ENCODE measurements at places on chromosomes 11 and 22. TPM values are rescaled to one million over a fixed set of nuclear protein-coding genes. Genes with fewer than 3 reads are reported as not detected.

The FXYD6 gene
- total RNA-seq, result not detected

The GRIA4 gene
- not detected for total RNA-seq

The CPT1A gene
- 29.3 TPM for total RNA-seq

The CALCA gene
- total RNA-seq, result not detected

The PHETA2 gene
- total RNA-seq, result 23.9 TPM

The SCGB1A1 gene
- total RNA-seq, result not detected

The ADM2 gene
- total RNA-seq, result 9.1 TPM

The PGAP2 gene
- total RNA-seq, result 10.9 TPM

The LYVE1 gene
- total RNA-seq, result not detected

The ADAMTS8 gene
- total RNA-seq, result under 0.01 TPM

The HMOX1 gene
- total RNA-seq, result 475 TPM

The PGA3 gene
- total RNA-seq, result not detected

The YPEL1 gene
- total RNA-seq, result 2.2 TPM

The TRIM51G gene
- under 0.01 TPM for total RNA-seq

DNA sequence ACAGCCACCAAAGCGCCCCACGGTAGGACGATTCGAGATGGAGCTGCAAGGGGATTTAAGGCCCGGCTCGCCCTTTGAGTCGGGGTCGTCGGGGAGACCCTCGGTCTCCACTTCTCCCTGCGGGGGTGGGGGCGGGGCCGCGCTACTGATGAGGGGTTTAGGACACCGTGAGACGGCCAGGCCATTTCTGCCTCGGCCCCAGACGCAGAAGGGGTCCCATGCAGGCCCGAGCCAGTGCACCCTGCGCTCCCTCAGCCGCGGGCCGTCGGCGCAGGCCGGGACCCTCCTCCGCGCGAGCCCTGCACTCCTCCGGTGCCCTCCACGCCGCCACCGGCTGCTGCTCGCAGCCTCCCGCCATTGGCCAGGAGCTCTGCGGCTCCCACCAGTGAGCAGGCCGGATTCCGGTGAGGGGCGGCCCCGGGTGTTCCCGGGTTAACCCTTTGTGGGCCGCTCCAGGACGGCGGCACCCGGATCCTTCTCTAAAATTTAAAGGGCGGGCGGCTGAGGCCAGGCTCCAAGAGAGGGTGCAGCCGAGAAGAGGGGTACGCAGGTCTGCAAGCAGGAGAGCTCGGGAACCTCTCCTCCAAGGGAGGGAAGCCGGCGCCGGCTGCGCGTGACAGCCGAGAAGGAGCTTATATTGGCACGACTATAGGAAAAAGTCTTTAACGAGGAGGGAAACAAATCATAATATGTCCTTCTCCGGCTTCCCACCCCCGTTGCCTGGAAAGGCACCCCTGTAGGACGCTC is 18.0 kb downstream of the CREB3L1 start:
- H3K27me3 ChIP-seq, result no peaks in the 10 kb centered on the region
- peak overlapping the region; percentile 95 for H3K27ac ChIP-seq
- peak; percentile 98 for DNase-seq
- H3K4me3 ChIP-seq, result peak overlapping the region; percentile 69
- peaks cover 94% of the 10 kb centered on the region for H3K4me1 ChIP-seq

GRCh38 chr11:34893416-34893815 is 22.8 kb downstream of the APIP start:
- H3K4me3 ChIP-seq, result no peak overlapping the region
- H3K27me3 ChIP-seq, result no peaks in the 10 kb centered on the region
- no peak overlapping the region for H3K27ac ChIP-seq
- H3K4me1 ChIP-seq, result no peaks in the 10 kb centered on the region
- peaks cover 2% of the 10 kb centered on the region for H3K36me3 ChIP-seq

DNA sequence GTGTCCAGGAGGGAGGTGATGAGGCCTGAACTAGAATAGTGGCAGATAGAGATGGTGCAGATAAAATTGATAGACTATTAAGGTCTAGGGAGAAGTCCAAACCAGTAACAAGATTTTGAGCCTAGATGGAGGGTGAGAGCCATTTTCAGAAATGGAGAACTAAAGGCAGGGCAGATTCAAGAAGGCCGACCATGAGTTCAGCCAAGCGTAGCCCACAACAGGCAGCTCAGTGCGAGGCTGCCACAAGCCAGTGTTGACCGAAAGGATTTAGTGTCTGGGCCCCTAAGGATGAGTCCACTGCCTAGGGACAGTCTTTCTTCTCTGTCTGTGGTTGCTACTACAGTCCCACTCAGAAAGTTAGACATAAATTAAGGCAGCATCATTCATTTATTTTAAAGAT is 51.7 kb downstream of the PPP2R1B start:
- DNase-seq, result no peak
- no peak overlapping the region for H3K27ac ChIP-seq
- peaks cover 19% of the 10 kb centered on the region for H3K4me1 ChIP-seq
- no peak overlapping the region for H3K4me3 ChIP-seq
- H3K36me3 ChIP-seq, result peaks cover 23% of the 10 kb centered on the region
- H3K27me3 ChIP-seq, result no peaks in the 10 kb centered on the region

GRCh38 chr11:121839781-121840180 is 276.2 kb downstream of the BLID start:
- H3K27me3 ChIP-seq, result no peaks in the 10 kb centered on the region
- no peaks in the 10 kb centered on the region for H3K36me3 ChIP-seq
- H3K27ac ChIP-seq, result no peak overlapping the region
- H3K4me3 ChIP-seq, result no peak overlapping the region
- no peak for DNase-seq

DNA sequence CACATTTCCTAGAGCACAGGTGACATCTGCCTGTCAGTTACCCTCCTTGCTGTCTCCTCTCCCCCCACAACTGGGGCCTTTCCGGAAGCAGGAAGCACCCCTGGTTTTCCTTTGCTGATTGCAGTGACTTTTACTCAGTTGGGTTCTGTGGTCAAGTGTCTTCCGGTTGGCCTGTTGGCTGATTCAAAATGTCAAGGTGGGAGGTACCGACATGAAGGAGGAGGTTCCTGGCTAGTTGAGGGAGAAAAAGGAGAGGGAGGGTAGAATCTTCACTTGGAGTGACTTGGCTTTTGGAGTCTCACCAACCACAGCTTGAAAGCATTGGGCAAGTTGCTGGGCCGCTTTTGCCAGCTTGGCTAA is 9.3 kb upstream of the ADAMTS15 start:
- no peak overlapping the region for H3K4me3 ChIP-seq
- no peaks in the 10 kb centered on the region for H3K36me3 ChIP-seq
- peaks cover 20% of the 10 kb centered on the region for H3K4me1 ChIP-seq
- no peak overlapping the region for H3K27ac ChIP-seq

DNA sequence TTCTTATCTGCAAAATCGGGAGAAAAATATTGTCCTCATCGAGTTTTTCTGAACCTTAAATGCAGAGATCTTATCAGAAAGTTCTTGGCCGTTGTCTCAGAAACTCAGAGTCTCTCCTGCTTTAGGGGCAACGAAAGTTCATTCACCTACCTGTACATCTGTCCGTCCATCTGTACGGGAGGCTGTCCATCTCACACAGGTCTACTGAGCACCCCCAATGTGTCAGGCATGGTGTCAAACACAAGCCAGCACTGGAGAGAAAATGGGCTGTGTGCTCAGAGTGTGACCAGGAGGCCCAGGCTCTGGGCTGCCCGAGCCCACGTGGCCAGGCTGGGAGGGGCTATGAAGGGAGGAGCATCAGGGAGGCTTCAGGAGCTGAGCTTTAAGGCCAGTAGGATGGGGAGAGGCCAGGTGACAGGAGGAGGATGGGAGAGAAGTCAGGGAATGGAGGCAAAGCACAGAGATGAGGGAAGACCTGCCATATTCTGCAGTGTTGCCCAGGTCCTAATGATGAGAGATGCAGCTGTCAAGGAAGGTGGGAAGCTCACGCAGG is 62.4 kb upstream of the MYEOV start:
- H3K27ac ChIP-seq, result no peak overlapping the region
- H3K36me3 ChIP-seq, result no peaks in the 10 kb centered on the region
- no peaks in the 10 kb centered on the region for H3K4me1 ChIP-seq
- no peak for DNase-seq

DNA sequence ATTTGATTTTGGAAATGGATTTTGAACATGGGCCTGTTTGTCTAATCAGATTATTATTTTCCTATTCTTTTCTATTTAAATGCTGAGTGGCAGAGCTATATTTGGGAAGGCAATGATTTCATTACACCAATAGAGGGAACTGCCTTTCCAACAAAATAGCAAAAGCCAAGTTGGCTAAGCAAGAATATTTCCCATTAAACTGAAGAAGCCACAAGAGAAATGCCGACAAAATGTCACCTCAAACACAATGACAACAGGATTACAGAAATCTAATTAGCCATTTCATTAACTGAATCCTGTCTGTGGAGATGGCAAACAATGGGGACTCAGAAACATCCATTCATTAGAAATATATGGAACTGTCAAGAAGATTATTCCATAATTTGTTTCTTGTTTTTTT is 1593.1 kb upstream of the RAG2 start:
- H3K27ac ChIP-seq, result no peak overlapping the region
- H3K4me3 ChIP-seq, result no peak overlapping the region
- DNase-seq, result peak; percentile 51
- H3K4me1 ChIP-seq, result no peaks in the 10 kb centered on the region
- no peaks in the 10 kb centered on the region for H3K27me3 ChIP-seq

DNA sequence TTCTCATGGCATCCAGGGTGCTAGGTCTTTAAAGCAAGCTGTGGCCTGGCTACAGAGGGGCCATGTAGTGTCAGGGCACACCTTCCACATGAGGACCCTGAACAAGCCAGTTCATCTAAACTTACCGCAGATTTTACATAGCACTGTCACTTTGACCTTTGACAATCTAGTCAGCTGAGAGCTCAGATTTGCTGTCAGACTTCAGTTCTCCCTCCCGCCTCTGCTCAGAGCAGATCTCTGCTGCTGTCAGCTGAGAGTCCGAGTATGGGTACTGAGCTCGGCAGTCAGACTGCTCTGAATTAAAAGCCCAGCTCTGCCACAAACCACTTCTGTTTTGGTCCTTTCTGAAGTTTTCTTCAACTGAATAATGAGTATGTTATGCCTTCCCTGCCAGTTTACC is 507.1 kb downstream of the SOX6 start:
- peaks cover 6% of the 10 kb centered on the region for H3K27me3 ChIP-seq
- H3K4me1 ChIP-seq, result no peaks in the 10 kb centered on the region
- H3K36me3 ChIP-seq, result no peaks in the 10 kb centered on the region
- DNase-seq, result no peak

DNA sequence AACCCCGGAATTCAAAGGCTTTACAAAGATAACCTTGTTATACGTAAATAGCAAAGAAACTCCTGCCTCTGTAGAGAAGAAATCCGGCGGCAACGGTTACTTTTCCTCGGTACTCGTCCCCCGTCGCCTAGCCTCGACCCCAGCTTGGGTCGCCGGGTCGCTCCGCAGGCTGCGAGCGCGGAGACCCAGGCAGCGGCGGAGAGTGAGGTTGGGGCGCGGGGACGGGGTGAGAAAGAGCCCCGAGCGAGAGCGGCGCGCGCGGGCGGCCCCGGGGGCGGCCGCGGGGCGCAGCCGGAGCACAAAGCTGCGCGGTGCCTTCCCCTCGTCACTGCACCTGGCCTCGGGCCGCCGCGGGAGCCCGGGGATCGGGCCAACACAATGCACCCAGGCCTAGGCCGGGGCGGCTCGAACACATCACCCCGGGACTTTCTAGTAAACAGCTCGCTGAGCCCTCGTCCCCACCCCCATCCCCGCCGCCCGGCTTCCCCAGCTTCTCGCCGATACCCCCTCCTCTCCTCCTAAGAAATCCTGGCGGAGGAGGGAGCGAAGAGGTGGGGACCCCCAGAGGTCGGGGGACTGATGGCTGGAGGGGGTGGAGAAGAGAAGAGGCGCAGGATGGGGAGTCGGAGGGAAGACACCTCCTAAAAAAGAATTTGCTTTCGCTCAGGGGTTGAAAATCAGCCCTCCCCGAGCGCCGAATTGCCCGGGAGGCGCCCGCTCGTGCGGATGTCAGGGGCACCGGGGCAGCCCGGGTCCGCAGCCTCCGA is 845 bp downstream of the MPPED2 start:
- DNase-seq, result peak; percentile 77
- H3K27me3 ChIP-seq, result peaks cover 33% of the 10 kb centered on the region
- peak overlapping the region; percentile 25 for H3K4me3 ChIP-seq
- H3K36me3 ChIP-seq, result no peaks in the 10 kb centered on the region
